ENCODE measurements at places on chromosomes 11 and 22.
A peak's percentile ranks its signal among the peaks of the same experiment; 100 is the strongest.

DNA sequence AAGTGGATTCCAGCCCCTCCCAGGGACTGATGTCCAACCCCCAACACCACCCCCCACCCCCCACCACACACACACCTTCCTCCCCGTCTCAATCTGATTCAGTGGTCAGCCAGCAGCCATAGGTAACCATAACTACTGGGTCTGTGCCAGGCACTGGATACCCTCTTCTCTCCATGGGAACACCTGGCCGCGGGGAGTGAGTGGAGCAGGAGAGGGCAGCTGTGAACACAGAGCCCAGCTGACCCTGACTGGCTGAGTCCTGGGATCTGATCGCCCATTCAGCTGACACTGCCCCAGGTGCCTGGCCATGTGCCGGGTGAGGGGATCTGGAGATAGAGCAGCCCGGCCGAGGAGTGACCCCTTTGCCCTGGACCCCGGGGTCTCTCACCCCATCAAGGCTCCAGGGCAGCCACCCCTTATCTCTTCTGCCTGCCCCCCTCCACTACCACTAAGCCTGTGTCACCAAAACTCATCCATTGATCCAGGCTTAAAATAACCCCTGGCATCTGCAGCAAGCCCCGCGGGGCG, 2.6 kb upstream of the SHISA8 start:
- no peak for DNase-seq

GRCh38 chr22:20206709-20207215, 55.9 kb upstream of the CCDC188 start:
- peak; percentile 6 for DNase-seq

DNA sequence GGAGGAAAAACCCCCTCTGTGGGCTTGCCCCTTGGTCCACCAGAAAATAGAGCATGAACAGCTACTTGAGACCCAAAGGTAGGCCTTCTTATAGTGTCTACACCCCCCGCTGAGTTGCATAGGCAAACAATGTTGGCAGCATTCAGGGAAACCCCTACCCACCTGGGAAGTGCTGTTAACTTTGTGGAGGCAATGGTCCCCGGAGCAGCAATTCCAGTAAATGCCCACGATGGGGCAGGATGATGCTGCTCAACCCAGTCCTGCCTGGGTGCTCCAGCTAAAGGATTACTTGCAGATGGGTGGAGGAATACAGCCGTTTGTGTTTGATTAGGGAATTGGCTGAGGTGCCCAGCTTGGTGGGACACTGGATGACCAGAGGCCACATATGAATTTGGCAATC, 381.3 kb upstream of the ANO5 start:
- DNase-seq = no peak

- peak; percentile 45 for DNase-seq
Measured at GRCh38 chr11:34243600-34244464, 114.0 kb downstream of the ABTB2 start.

GRCh38 chr11:30608534-30608933, 22.4 kb upstream of the MPPED2 start:
- no peak for DNase-seq

GRCh38 chr22:48941903-48942575, 885.6 kb downstream of the BRD1 start:
- no peak for DNase-seq

- no peak for DNase-seq
Measured at GRCh38 chr22:47160781-47161520, 398.5 kb downstream of the TBC1D22A start.

- no peak for DNase-seq
Measured at GRCh38 chr11:119397740-119398139, 16.2 kb upstream of the USP2 start.

DNA sequence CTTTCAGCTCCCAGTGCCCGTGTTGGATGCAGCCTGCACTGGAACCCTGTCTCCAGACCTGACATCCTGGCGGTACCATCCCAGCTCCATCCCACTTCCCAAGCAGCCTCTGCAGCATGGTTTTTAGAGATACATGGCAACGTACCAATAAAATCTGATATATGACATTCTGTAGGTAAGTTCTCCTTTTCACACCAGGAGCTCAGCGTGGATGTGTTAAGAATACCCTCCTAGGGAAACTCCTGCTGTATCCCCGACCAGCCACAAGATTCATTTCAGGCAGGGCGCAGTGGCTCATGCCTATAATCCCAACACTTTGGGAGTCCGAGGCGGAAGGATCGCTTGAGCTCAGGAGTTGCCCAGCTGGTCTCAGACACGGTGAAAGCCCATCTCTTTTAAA, 15.4 kb downstream of the APOL5 start:
- DNase-seq = no peak

DNA sequence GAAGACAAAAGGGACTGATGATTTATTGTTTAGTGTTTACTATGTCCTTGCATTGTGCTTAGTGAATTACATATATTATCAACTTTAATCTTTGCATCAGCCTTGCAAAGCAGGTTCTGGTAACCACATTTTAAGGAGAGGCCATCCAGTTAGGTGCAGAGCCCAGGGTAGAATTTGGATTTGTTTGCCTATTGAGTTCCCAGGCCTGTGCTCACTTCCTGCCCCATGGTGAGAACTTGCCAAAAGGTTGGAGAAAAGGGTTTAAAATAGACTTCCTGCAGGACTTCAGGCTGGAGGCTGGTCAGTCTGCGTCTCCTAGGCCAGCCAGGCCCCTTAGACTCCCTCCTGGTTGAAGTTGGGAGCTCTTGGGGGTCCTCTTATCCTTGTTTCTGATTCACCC, 72.1 kb downstream of the ATXN10 start:
- DNase-seq = no peak

DNA sequence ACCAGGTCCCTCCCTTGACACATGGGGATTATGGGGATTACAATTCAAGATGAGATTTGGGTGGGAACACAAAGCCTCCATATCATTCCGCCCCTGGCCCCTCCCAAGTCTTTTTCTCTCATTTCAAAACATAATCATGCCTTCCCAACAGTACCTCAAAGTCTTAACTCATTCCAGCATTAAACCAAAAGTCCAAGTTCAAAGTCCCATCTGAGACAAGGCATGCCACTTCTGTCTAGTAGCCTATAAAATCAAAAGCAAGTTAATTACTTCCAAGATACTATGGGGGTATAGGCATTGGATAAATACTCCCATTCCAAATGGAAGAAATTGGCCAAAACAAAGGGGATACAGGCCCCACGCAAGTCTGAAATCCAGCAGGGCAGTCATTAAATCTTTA, 19.7 kb upstream of the EIF4G2 start:
- DNase-seq = no peak

GRCh38 chr22:44426981-44427380, 71.1 kb downstream of the RTL6 start:
- no peak for DNase-seq

Measured in hematopoietic multipotent progenitor cell treated with erythropoietin and hydrocortisone succinate and interleukin-3 and kit ligand, for 8 days (in vitro differentiated cells).